Activated naive CD8-positive, alpha-beta T cell treated with anti-CD3 and anti-CD28 coated beads, Interleukin-2, amount 10 ng/mL, durations not matched to agents 7 days and 5 days (primary cell): ENCODE measurements at places on chromosomes 13 and 19. TPM values are rescaled to one million over a fixed set of nuclear protein-coding genes. Genes with fewer than 3 reads are reported as not detected.

DNA sequence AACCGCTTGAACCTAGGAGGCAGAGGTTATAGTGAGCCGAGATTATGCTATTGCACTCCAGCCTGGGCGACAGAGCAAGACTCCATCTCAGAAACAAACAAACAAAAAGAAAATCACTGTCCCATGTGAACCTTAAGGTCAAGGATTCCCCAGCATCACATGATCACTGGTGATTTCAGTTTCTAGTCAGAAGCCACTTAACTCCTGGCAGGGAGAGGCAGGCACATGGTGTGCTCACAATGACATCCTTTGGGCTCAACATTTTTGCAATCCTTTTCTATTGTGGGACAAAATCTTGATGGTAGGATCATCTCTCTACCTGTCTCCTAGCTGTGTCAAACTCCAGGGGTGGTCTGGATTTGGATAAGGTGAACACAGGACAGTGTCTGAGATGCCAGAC is 12.1 kb downstream of the AKAP8 start:
- no peak for DNase-seq

- no peak for DNase-seq
Measured at GRCh38 chr19:47760632-47760999, 15.3 kb downstream of the NOP53 start.

GRCh38 chr19:32669310-32669709 is 5.7 kb downstream of the ANKRD27 start:
- no peak for DNase-seq

- DNase-seq = no peak
Measured at GRCh38 chr13:25928941-25929505, 122.8 kb downstream of the SHISA2 start.

GRCh38 chr19:10780368-10780767 is 55.6 kb downstream of the TMED1 start:
- no peak for DNase-seq

DNA sequence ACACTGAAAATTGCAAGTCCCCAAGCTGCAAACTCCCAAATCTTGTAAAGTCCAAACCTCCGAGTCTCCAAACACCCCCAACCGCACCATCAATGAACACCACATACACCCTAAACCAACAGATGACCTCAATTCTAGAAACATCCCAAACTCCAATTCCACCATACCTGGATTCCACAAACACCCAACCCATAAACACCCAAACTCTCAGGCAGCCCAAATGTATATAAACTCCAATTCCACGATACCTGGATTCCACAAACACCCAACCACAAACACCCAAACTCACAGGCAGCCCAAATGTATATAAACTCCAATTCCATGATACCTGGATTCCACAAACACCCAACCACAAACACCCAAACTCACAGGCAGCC is 470 bp downstream of the C3 start:
- DNase-seq = no peak

DNA sequence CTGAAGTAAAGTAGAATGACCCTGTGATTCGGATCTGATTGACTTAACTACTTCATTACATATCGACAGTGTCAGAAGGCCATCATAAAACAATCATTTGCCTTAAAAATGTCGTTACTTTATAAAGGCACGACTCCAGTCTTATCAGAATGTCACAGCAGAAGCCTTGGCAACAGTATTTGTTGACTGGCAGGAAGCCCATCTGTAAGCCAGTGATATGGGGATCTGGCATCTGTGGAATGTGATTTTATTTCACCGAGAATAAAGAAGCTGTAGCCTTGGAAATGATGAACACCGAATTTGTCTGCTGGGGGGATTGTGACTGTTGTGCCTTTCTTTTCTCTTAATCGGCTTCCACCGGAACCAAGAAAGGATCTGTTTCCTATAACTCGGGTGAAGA is 362.5 kb downstream of the TDRD3 start:
- DNase-seq = no peak

- DNase-seq = no peak
Measured at GRCh38 chr19:30590596-30591229, 218.5 kb downstream of the ZNF536 start.

- no peak for DNase-seq
Measured at GRCh38 chr13:50626101-50626547, 217.4 kb downstream of the DLEU7 start.

DNA sequence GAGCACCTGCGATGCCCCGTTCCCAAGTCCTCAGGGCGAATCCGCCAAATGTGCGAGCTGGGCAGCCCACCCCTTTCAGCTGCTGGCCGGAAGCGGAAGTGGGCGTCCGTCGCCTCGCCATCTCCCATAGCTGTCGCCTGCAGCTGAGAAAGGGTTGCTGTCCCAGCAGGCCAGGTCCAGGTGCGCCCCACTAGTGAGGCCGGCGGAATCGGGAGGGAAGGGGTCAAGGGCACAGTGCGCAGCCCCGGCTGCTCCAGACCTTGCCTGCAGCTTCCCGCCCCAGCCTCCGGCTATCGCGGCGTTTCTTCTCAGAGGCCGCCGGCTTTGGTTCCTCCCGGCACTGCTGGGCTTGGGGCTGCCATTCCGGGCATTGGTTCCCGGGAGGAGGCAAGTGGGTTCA is at the start of gene ZNF177:
ZNF177 (plus strand) TSS at position 109 of the 400 bp plus-strand sequence. CDS start 15,299 bp downstream, outside the sequence.
- peak; percentile 44 for DNase-seq

DNA sequence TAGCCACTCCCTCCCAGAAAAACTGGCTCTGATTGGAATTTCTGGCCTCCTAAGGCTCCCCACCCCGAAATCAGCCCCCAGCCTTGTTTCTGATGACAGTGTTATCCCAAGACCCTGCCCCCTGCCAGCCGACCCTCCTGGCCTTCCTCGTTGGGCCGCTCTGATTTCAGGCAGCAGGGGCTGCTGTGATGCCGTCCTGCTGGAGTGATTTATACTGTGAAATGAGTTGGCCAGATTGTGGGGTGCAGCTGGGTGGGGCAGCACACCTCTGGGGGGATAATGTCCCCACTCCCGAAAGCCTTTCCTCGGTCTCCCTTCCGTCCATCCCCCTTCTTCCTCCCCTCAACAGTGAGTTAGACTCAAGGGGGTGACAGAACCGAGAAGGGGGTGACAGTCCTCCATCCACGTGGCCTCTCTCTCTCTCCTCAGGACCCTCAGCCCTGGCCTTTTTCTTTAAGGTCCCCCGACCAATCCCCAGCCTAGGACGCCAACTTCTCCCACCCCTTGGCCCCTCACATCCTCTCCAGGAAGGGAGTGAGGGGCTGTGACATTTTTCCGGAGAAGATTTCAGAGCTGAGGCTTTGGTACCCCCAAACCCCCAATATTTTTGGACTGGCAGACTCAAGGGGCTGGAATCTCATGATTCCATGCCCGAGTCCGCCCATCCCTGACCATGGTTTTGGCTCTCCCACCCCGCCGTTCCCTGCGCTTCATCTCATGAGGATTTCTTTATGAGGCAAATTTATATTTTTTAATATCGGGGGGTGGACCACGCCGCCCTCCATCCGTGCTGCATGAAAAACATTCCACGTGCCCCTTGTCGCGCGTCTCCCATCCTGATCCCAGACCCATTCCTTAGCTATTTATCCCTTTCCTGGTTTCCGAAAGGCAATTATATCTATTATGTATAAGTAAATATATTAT is 6.1 kb downstream of the FOSB start:
- no peak for DNase-seq

GRCh38 chr13:47546391-47547225 is 454.5 kb downstream of the SUCLA2 start:
- no peak for DNase-seq

- DNase-seq = no peak
Measured at GRCh38 chr13:80586356-80586755, 245.4 kb upstream of the SPRY2 start.

GRCh38 chr13:32205431-32206096 is 109.6 kb downstream of the ZAR1L start:
- no peak for DNase-seq

DNA sequence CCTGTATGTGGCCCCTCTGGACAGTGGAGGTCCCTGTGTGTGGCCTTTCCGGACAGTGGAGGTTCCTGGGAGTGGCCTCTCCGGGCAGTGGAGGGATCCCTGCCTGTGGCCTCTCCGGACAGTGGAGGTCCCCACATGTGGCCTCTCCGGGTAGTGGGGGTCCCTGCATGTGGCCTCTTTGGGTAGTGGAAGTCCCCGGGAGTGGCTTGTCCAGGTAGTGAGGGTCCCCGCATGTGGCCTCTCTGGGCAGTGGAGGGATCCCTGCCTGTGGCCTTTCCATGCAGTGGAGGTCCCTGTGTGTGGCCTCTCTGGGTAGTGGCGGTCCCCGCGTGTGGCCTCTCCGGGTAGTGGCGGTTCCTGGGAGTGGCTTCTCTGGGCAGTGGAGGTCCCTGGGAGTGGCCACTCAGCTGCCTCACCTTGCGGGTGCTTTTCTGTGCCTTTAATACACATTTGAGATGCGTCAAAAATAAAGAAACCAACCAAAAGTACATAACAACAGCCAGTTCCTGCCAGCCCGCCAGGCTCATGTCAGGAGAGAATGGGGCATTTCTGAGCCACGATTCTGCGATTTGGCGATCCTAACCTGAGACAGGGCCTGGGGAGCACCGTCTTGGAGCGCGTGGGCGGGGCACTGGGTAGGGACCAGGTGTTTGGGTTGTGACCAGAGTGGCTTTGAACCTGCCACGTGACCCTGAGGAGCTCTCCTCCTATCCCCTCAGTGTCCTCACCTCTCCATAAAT is 194.7 kb downstream of the ZNF536 start:
- DNase-seq = no peak

DNA sequence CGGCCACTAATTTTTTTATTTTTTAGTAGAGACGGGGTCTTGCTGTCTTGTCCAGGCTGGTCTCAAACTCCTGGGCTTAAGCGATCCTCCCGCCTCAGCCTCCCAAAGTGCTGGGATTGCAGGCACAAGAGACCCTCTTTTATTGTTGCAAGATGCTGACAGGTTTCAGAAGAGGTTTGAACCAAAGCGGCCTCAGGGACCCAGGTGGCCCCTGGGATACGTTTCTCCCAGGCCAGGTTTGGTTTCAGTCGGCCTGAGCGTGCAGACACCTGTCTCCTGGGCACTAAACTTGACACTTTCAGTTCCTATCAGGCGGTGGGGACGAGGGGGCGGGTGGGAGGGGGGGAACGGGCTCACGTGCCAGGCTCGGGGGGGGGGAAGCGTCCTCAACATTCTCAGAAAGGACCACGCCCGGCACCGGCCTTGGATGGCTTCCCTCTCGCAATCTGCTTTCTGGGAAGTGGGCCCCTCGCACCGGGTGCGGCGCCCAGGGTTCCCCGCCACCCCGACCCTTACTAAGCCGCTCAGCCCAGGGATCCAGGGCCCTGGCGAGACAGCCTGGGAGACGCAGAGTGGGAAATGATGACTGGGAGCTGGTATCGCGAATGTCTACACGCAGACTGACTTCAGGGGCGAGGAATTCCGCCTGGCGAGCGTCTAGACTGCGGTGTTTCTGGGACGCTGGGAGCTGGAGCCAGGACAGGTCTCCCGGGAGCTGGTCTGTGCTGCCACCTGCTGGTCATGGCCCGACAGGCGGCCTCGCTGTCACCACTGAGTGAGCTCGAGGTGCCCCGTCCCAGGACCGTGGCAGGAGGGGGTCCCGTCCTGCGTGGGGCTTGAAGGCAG is 91.6 kb downstream of the GNG7 start:
- peak; percentile 94 for DNase-seq

DNA sequence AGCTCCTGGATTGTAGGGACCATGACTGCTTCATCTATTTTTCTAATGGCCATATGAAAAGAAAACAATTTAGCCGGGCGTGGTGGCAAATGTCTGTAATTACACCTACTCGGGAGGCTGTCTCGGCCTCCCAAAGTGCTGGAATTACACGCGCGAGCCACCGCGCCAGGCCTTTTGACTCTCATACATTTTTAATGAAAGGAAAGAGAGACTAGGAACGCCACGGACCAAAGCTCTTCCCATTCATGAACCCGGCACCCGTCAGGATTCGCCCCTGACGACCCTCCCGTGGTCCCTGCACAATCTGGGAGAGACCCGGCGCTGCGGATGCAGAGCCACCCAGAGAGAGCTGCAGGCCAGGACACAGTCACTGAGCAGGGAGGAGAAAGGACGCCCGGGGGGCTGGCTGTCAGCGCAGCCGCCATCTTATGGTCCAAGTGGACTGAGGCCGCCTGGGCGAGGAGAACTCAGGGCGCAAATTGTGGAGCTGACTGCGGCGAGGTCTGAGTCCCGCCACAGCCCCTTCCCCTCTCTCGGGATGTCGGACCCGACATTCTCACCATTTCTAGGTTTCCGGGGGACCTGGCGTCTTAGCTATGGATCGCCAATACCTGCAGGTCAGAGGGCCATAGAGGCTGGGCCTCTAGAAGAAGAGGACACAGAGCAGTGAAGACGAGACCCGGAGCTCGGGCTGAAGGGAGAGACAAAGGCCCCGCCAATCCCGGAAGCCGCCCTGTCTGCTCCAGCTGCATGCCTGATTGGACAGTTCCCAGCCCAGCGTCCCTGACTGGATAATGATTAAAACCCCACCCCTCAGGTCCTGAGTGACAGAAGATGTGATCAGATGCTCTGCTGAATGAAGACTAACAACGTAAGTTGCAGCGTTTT is at the start of gene ZNF681:
ZNF681 (minus strand) TSS at position 705 of the 888 bp plus-strand sequence; CDS start at position 563, 142 bp downstream.
- peak; percentile 80 for DNase-seq

DNA sequence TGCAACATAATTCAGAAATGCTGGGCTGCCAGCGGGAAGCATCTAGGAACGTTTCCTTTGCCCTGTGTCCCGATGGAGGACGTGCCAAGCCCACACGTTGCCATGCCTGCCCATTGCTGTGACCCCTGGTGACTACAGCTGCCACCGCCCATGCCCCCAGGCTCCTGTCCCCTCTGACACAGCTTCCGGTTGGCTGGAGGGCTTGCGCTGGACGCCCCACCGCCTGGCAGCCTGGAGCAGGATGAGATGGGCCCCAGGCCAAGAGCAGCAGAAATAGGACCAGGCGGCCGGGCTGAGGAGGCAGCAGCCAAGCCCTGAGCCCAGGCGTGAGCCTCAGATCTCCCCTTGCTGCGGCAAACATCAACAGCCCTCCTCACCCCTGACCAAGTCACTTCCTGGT is 125.9 kb downstream of the COL4A2 start:
- DNase-seq = no peak

DNA sequence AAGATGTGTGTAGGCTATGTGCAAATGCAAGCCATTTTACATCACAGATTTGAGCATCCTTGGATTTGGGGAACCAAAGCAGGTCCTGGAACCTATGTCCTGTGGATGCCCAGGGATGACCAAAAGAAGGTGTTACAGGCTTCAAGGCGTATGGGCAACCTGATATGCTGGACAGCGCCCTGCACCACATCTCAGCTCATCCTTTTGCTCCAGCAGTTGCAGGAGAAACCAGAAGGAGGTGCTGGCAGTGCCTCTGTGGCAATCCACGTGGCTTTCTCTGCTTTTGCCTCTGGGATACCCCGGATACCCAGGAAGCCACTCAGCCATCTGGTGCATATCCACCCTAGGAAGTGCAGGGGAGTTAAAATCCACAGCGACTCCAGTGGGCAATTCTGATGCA is 110.3 kb upstream of the VSTM2B start:
- no peak for DNase-seq

Gene NPAS1
- 0.61 TPM for total RNA-seq

Gene FCER2
- total RNA-seq = 0.19 TPM

Gene ZNF260
- total RNA-seq = 12.9 TPM

Gene SIGLEC8
- total RNA-seq = not detected

Gene ZNF181
- 11.4 TPM for total RNA-seq

Gene MISP3
- 1.1 TPM for total RNA-seq

Gene SSC5D
- total RNA-seq = 0.86 TPM

Gene ZNF235
- total RNA-seq = 8.8 TPM

Gene PTH2
- total RNA-seq = not detected

Gene NEK5
- total RNA-seq = not detected
